ENCODE measurements at places on chromosomes 2 and 18. TPM values are rescaled to one million over a fixed set of nuclear protein-coding genes. Genes with fewer than 3 reads are reported as not detected.

DNA sequence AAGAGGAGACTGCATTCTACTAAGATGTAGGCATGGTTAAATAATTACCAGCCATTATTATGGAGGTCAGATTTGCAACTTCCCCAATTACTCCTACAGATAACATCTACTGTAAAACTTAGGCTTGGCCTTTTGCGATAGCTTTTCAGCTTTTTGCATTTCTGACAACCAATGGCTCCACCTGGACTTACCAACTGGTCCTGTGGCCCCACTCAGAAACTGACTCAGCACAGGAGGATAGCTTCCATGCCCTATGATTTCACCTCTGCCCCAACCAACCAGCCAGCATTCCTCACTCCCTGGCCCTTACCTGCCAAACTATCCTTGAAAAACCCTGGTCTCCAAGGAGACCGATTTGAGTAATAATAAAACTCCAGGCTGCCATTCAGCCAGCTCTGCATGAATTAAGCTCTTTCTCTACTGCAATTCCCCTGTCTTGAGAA lies 28.2 kb downstream of the TUBB6 start:
- DNase-seq: no peak

- no peak for DNase-seq
Observed at GRCh38 chr2:143559147-143559546, 429.9 kb downstream of the ARHGAP15 start.

DNA sequence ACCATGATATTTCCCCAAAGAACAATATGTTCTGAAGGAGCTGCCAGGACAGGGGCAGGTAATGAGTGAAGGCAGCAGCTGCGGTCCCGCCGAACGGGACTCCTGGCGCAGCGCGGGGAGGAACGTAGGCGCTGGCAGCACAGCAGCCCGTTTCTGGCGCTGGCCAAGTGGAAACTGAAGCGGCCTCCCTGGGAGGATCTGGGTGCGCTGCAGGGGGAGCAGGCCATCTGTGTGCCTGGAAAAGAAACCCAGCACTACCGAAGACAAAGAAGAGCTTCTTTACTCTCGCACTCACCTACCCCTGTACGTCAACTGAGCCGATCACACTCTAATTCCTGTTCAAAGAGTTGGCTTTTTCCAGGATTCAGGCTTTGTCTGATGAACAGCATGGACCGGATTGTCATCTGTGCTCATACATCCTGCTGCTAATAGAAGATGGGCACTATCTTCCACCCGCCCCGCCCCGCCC lies 11.8 kb downstream of the G6PC2 start:
- DNase-seq: no peak

- DNase-seq: no peak
Observed at GRCh38 chr2:64825831-64826491, 163.2 kb upstream of the SLC1A4 start.

DNA sequence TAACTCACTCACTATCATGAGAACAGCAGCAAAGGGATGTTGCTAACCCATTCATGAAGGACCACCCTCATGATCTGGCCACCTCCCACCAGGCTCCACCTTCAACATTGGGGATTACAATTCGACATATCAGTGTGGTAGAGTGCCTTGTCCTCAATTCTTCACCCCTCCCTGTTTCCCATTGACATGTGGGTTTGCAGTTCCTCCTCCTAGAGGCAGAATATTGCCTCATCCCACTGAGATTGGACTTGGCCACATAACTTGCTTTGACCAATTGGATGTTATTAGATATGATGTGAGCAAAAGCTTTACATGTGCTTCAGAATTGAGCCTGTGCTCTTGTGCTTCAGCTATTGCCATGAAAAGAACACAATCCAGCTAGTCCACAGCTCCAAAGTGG lies 217.0 kb upstream of the CXCR4 start:
- DNase-seq: no peak

DNA sequence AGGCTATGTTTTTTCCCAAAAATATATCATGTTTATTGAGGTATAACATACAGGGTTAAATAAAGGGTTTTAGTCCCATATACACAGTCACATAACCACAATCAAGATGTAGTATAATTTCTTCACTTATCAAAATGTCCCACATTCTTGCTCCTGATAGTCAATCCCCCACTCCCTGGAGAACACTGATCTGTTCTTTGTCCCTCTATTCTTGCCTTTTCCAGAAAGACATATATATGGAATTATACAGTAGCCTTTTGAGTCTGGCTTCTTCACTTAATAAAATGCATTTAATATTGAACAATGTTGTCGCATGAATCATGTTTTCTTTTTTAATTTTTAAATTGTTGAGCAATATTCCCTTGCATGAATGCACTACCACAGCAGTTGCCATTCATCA lies 1059.7 kb downstream of the TSN start:
- DNase-seq: no peak

DNA sequence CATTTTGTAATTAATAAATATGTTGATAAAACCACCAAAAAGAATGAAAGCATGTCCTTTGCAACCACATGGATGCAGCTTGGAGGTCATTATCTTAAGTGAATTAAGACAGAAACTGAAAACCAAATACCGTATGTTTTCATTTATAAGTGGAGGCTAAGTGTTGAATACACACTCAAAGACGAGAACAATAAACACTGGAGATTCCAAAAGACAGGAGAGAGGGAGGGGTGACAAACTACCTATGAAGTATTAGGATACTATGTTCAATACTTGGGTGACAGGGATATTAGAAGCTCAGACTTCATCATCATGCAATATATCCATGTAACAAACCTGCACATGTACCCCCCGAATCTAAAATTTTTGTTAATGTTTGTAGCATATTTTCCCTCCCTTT lies 7.0 kb downstream of the ERLEC1 start:
- no peak for DNase-seq

DNA sequence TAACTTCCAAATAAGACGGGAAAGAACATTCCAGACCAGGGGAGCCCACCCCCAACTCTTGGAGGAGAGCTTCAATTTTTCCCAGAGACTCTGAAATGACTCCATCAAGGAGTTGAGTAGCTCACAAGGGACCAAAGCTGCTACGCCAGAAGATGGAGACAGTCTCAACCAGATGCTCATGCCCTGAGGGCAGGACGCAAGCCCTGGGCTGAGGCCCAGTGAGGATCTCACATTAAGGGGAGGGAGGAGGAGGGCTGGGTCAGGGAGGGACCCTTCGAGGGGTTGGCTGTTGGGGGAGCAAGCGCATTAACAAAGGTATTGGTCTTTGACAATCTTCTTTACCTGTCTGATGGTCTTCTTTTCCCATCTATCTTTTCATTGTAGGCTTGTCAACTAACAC lies 141.3 kb upstream of the SLC1A4 start:
- DNase-seq: no peak

DNA sequence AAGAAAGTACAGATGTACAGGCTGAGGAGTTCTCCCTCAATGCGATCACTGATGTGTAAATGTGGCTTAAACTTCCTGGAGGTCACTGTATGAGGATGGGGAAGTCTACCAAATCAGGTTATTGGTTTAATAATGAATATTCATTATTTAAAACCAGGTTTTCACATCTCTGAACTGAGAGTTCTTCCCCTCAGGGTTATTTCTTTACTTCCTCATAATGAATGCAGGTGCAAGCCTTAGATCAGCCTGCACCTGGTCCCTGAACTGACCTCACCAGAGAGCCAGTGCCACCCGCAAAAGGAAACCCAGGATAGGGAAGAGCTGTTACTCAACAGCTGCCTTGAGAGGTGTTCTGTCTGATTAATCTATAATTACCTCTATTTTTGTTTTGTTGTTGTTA lies 369.0 kb downstream of the EPHA4 start:
- no peak for DNase-seq

GRCh38 chr2:100765481-100765880 lies 54.5 kb upstream of the NPAS2 start:
- DNase-seq: no peak

GRCh38 chr2:2709431-2709770 lies 378.3 kb upstream of the MYT1L start:
- no peak for DNase-seq

- no peak for DNase-seq
Observed at GRCh38 chr18:10875811-10876210, 273.6 kb downstream of the PIEZO2 start.

Gene DYNAP
- total RNA-seq: not detected

Gene SIX2
- not detected for total RNA-seq

Gene REEP1
- total RNA-seq: 0.07 TPM

Gene PIEZO2
- not detected for total RNA-seq

Gene BUB1
- 90.8 TPM for total RNA-seq

Data from activated CD4-positive, alpha-beta memory T cell treated with anti-CD3 and anti-CD28 coated beads for 36 hours (primary cell).